HCT116 (cell line): ENCODE measurements at places on chromosomes 5 and 9.

DNA sequence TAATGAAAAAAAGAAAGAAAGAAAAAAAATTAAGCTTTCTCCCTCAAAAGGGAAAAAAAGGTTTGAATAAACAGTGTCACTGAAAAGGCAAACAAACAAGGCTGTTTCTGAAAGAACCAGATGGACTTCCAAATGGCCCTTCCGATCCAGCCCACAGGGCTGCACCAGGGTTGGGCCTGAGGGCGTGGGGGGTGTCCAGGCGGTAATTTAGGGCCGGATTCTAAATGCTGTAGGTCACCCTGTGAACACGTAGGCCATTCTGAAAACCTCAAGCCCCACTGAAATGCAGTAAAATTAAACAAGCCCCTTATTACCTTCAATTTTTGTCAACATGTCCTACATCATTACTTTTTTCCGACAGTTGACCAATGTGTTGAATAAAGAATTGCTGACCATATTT is 132.1 kb downstream of the HSD17B3 start:
- DNase-seq: no peak

DNA sequence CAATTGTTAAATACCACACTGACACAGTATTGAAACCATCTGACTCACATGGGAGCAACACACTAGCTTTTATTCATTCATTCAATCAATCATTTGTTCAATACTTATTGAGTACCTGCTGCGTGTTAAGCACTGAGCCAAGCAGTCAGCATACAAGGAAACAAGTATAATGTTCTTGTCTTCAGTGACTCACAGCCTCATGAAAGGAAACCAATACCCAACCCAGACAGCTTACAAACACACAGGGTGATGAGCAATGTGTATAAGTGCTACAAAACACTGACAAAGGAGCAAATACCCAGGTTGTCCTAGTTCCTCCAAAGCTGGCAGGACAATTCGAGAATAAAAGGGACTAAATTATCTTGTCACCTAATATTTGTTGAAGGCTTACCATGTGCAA is 67.6 kb upstream of the RASEF start:
- no peak for DNase-seq

GRCh38 chr5:135107986-135108385 is 74.0 kb upstream of the PITX1 start:
- DNase-seq: no peak

- peak; percentile 51 for DNase-seq
Measured at GRCh38 chr5:150801117-150801927, 22.8 kb downstream of the SMIM3 start.

DNA sequence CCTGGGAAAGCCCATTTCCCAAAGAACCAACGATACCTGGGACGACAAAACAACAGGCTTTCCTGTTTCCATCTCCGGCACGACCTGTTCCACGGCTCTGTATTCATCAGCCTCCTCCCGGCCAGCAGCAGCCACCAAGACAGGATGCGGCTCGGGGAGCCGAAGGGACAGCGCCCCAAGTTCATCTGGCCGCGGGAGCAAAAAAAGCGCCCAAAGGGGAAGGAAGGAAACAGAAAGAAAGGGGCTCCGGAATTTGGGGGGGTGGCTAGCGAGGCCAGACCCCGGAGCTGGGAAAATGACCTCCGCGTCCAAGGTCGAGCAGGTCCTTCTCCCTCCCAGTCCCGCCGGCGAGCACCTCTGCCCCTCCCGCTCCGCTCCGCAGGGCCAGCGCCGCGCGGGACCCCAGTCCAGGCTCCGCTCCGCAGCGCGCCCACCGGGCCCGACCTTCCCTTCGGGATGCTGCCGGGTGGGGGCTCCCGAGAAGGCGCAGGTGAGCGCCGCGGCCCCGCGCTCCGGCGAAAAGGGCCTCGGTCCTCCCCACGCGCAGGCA is 608 bp downstream of the ELOVL7 start:
- DNase-seq: no peak

DNA sequence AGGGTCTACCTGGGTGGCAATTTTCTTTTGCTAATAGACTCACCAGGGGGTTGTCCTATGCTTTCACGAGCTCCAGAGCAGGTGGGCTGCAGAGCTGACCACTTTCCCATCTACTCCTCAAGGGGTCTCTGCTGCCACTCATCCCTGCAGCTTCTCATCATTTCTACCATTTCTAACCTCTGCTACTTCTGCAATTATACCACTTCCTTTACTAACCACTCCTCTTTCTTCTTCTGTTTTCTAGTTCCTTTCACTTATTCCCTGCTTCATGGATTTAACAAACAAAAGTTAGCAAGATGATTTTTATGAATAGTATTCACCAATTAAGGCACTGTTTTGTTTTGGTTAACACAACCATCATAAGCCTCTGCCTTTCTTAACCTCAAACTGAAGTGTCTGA is 34.5 kb upstream of the NIPBL start:
- DNase-seq: no peak

- no peak for DNase-seq
Measured at GRCh38 chr5:124352312-124352711, 394.1 kb downstream of the ZNF608 start.

DNA sequence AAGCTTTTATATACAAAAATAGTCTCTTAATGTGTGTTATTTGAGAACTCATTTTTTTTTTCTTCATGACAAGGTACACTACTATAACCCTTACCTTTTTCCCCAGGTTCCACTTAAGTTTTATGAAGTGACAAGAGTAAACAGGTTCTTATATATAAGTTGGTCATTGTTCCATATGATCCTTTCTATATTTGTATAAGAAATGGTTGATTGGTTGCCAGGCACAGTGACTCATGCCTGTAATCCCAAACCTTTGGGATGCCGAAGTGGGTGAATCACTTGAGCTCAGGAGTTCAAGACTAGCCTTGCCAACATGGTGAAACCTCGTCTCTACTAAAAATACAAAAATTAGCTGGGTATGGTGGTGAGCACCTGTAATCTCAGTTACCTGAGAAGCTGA is 108.3 kb downstream of the PCSK1 start:
- DNase-seq: peak; percentile 56

DNA sequence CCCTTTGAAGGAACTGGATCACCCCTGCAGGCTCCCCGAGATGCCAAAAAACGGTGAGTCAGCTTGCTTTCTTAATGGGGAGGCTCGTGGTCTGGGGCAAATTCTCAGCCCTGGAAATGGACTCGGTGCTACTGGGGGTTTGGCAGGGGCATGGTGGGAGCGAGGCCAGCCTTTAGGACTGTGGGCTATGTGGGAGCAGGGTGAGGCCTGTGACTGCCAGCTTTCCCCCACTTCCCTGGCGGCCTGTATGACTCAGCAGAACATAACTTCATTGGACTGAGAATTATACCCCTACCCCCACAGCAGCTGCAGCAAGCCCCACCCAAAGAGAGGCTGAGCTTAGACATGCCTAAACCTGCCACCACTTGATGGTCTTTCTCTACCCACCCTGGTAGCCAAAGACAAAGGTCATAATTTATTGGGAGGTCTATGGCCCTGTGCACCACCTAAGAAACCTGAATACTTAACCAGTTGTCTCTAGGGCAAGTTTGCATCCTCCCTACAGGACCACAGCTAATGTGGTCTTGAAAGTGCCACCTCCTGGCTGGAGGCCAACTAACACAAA is 325.3 kb downstream of the TLE1 start:
- no peak for DNase-seq

DNA sequence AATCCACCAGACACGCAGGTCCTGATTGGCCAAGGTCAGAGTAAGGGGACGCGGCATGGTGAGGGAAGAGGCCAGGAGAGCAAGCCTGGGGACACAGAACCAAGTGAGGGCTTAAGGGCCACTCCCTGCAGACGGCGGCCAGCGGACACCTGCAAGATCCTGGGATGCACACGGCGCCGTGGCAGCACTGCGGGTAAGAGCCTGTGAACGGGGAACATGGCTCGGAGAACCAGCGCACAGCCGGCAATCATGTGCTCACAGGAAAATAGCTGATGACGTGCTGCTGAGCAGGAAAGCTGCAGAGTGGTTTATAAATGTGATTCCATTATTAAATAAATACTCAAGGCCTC is 27.0 kb upstream of the NSMF start:
- DNase-seq: no peak

DNA sequence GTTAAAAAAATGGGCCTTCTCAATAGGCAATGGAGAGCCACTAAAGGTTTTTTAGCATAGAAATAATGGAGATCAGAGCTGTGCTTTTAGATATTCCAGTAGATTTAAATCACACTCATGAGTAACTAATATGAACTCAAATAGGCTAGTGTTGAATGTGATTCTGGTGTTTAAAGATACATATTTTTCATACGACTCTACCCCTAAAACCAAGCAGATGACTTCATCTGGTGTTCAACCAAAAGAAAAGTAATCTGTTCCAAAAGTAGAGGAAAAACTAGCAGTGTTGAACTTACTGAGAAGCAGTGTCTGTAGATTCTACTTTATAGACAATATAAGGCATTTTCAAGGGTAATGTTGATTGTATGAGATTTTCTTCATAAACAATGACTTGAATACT is 138.1 kb downstream of the TSSK1B start:
- no peak for DNase-seq

DNA sequence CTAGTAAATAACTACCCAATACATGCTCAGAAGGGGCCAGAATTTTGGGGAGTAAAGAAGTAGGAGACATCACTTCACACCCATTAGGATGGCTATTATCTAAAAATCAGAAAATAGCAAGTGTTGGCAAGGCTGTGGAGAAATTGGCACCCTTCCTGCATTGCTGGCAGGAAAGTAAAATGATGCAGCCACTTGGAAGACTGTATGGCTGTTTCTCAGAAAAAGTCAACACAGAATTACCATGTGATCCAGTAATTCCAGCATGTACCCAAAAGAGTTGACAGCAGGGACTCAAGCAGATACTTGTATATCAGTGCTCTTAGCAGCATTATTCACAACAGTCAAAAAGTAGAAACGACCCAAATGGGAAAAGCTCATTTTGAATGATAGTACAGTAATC is 107.6 kb downstream of the APBA1 start:
- no peak for DNase-seq

DNA sequence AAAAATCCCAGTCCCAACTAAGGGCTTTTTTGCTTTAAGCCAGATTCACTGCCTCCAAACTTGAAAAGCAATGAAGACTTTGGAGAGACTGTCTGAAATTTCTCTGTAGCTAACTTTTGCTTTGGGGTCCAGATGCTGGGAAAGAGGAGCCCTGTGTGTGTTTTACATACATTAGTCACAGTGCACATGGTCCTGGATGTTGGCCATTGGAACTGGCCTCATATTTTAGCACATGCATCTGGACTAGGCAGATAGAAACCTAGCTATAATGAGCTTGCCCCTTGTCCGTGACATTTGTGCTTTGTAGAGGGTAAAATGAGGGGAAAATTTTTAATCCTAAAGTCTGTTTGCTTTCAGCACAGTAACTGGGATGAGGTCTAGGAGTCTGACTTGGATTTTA is 421.7 kb downstream of the CDK5RAP2 start:
- no peak for DNase-seq

DNA sequence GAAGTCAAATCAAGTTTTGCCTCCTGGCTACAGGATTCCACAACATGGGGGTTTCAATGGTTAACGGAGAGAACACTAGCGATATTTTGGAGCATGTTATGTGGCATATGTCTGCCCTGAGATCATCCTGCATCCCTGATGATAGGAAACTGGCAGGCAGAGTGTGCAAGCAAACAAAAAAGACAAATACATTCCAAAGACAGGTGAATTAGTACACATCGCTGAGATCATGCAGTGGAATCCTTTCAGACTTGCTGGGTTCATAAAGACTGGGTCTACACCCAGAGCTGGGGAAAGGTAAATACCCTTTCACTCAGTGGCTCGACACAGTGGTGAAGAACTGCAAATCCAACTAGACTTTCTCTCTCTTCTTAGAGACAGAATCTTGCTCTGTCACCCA is 286.5 kb downstream of the EFNA5 start:
- no peak for DNase-seq

- DNase-seq: no peak
Measured at GRCh38 chr5:167886196-167886595, 405.2 kb upstream of the WWC1 start.

DNA sequence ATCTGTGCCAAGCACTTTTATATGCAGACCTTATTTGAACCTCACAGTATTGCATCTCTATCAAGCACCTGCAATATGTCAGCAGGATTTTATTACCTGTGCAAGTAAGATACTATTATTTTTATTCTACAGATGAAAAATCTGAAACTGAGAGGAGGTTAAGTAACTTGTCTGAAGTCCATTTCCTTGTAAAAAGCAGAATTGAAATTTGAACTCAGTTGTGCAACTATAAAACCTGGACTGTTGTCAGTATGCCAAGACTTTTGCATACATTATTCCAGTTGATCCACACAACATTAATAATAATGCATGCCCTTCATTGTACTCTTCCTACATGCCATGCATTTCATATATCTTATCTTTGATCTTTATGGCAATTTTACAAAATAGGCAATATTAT is 82.2 kb upstream of the BRINP1 start:
- no peak for DNase-seq

DNA sequence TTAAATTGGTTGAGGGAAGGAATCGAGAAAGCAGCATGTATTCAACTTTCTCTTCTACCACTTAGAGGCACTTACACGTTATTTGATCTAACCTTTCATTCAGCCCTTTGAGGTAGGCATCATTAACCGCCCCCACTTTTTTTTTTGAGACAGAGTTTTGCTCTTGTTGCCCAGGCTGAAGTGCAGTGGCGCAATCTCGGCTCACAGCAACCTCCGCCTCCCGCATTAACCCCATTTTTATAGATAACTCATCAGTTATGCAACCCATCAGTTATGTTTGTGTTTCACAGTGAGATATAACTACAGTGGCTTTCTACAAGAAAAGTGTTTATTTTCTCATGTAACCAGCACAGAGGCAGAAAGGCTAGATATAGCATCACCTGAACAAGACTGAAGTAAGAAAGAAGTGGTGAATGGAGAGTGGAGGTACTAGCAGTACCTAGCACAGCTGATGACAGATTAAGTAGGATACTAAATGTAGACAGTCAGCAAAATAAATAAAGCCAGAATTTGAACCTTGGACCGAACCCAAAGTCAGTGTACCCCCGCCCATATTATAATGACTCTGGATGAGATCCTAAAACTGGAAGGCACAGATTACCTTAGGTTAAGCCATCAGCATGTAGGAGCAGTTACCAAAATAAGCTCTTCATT is 91.2 kb downstream of the PJA2 start:
- no peak for DNase-seq

DNA sequence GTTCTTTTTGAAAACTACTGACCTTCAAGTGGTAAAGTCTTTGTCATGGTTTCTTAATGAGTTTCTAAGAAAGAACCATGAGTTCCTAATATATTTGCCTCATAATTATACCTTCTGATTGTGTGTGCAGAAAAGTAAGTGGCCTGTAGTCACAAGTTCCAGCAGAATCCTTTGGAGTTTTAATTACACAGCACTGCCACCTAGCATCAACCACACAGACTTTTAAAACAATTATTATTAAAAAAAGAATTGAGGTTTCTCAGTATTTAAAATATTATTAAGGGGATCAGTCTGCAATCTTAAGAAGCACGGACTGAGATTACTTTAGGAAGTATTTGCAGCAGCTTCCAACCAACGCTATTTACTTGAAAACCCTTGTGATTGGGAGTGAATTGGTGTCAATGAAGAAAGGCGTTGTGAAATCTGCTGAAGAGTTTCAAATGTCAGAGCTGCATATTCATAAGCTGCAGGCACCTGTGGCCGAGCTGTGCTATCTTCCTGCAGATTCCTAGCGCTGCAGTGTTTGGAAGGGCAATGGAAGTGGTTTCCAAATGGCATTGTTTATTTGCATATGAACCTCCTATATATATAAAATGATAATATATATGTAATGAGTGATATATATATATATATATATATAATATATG is 1074.2 kb upstream of the WWC1 start:
- DNase-seq: no peak
